ENCODE measurements at places on chromosomes 7 and 10.
A peak's percentile ranks its signal among the peaks of the same experiment; 100 is the strongest.

DNA sequence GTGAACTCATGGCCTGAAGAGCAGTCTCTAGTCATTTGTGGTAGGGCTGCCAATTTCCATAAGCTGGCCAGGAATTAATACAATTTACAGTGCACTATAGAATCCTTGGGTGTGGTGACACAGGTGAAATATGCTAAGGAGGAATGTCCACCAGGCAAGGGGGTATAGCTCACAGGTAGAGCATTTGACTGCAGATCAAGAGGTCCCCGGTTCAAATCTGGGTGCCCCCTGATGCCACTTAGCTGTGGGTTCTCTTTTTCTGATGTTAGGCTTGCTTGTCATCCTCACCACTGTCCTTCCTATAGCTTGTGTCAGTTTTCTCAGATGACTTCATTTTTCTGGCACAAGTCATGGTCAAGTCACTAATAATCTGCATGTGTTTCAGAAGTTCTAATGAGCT lies 108.7 kb downstream of the ZNF467 start:
- H3K4me1 ChIP-seq, result no peaks in the 10 kb centered on the region
- H3K27ac ChIP-seq, result no peak overlapping the region
- H3K36me3 ChIP-seq, result no peaks in the 10 kb centered on the region
- H3K4me3 ChIP-seq, result no peak overlapping the region
- no peaks in the 10 kb centered on the region for H3K27me3 ChIP-seq

- H3K27ac ChIP-seq, result no peak overlapping the region
- H3K4me3 ChIP-seq, result no peak overlapping the region
- no peaks in the 10 kb centered on the region for H3K4me1 ChIP-seq
- DNase-seq, result no peak
- no peaks in the 10 kb centered on the region for H3K27me3 ChIP-seq
- peaks cover 9% of the 10 kb centered on the region for H3K36me3 ChIP-seq
These were observed 112.7 kb upstream of the AMPH start for GRCh38 chr7:38743899-38744298.

DNA sequence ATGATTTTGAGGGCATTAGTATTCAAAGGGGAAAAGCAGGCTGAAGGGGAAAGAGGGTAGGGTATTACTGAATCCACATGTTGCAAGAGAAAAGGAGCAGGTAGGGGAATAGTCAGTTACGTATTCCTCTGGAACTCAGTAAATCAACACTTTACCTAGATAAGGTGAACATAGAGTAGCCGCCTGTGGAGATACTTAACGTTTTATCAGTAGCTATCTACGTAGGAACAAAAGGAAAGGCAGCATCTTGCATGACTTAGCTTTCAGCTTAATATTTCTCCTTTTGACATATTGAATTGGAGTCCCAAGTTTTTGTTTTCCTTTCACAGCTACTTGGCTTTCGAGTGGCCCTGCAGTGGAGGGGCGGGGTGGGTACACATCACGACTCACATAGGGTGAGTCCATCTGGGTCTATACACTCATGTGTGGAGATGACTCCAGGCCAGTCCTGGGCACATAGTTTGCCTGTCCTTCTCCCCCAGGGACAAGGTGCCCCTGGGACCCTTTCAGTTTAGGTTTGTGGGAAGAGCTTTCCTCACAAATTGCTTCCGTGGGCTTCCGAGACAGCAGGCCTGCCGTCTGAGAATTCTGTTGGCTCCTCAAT lies 48.1 kb downstream of the CCNY start:
- no peak for DNase-seq
- H3K4me3 ChIP-seq, result no peak overlapping the region
- no peak overlapping the region for H3K27ac ChIP-seq
- H3K4me1 ChIP-seq, result peaks cover 36% of the 10 kb centered on the region

- no peak overlapping the region for H3K4me3 ChIP-seq
- no peaks in the 10 kb centered on the region for H3K36me3 ChIP-seq
- DNase-seq, result no peak
- no peaks in the 10 kb centered on the region for H3K4me1 ChIP-seq
- H3K27ac ChIP-seq, result no peak overlapping the region
- H3K27me3 ChIP-seq, result no peaks in the 10 kb centered on the region
These were observed 29.1 kb downstream of the ACTA2 start for GRCh38 chr10:88923520-88923919.

GRCh38 chr7:69885431-69885830 lies 287.2 kb downstream of the AUTS2 start:
- DNase-seq, result no peak
- H3K4me1 ChIP-seq, result no peaks in the 10 kb centered on the region
- no peaks in the 10 kb centered on the region for H3K27me3 ChIP-seq
- no peaks in the 10 kb centered on the region for H3K36me3 ChIP-seq
- no peak overlapping the region for H3K4me3 ChIP-seq

DNA sequence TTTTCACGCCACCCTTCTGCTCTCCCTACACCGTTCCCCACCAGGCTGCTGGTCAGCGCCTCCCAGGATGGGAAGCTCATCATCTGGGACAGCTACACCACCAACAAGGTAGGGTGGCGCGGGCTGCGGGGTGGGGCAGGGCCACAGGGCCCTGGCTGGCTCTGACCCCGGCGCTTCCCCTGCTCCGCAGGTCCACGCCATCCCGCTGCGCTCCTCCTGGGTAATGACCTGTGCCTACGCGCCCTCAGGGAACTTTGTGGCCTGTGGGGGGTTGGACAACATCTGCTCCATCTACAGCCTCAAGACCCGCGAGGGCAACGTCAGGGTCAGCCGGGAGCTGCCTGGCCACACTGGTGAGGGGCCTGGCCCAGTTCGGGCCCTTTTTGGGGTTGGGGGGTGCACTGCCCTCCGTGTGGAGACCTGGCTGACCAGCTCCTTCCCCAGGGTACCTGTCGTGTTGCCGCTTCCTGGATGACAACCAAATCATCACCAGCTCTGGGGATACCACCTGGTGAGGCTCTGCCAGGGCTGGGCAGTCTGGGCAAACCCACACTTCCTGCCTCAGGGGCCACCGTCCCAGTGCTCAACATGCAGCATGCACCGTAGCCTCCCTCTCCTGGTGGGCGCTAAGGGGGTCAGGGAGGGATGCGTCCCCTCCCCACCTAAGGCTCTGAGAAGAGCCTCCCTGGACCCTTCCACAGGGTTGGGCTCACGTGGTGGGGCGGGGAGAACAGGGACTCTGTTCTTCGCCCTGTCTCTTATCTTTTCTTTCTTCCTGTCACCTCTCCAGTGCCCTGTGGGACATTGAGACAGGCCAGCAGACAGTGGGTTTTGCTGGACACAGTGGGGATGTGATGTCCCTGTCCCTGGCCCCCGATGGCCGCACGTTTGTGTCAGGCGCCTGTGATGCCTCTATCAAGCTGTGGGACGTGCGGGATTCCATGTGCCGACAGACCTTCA lies 4.0 kb downstream of the GNB2 start:
- H3K4me1 ChIP-seq, result peaks cover 11% of the 10 kb centered on the region
- DNase-seq, result no peak
- H3K27me3 ChIP-seq, result peaks cover 4% of the 10 kb centered on the region
- peak overlapping the region; percentile 39 for H3K27ac ChIP-seq
